ENCODE measurements at places on chromosomes 5 and 9.

GRCh38 chr9:129027685-129028191 lies 393 bp downstream of the SH3GLB2 start:
- no peak for DNase-seq

DNA sequence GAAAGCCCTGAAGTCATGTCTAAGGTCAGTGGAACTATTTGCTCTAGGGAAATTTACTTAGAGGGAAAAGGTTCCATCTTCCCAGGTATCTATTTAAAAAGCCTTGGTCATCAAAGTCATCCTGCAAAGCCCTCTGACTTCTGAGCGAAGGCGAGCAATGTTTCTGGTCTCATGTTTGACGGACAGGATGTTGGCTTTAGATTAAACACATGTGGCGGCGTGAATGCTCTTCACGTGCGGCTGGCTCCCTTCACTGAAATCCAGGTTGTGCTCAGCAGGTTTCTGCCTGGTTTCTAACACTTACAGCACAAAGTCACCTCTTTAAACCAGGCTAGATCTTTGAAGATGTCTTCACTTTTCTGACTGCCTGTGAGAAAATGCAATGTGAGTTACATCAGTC lies 5.7 kb upstream of the ZBTB34 start:
- DNase-seq, result no peak

- DNase-seq, result peak; percentile 13
These were observed 157.7 kb upstream of the POU5F2 start for GRCh38 chr5:93899026-93899600.

- no peak for DNase-seq
These were observed 3.3 kb downstream of the LARP1 start for GRCh38 chr5:154758493-154758892.

DNA sequence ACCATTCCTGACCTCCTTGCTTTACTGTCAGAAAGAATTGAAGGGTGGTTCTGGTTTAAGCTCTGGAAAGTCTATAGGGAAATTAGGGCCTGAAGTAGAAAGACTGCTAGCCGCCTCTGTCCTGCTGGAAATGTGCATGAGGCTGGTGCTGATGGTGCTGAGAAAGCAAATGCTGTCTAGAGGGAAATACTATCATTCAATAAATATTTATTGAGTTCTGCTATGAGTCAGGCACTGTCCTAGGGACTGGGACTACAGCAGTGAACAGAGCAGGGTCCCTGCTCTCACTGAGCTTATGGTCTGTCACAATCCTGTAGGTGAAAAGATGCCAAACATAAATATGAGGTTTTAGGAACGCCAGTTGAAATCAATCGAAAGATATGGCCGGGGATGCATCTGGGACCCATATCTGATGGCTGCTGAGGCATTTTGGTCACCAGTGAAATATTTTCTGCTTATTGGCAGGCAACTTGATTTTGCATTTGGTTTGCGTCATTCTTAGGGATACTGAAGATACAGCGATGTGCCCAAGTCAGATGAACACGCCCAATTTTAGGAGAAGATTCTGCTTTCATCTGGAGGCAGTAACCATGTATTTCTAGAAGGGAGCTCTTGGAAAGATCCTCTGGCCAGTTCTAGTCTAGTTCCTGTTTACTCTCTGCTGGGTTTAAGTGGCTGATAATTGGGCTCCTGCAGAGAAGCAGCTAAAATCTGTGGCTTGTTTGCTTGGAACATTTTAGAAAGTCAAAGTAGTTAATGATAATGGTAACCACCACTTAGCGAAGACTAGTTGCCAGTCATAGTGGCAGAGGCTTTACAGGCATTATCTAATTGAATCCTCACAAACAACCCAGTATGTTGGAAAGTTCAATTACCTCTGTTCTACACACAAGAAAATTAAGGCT lies 73.3 kb downstream of the INSYN2B start:
- no peak for DNase-seq

- no peak for DNase-seq
These were observed 9.9 kb upstream of the SHROOM1 start for GRCh38 chr5:132840313-132840712.

DNA sequence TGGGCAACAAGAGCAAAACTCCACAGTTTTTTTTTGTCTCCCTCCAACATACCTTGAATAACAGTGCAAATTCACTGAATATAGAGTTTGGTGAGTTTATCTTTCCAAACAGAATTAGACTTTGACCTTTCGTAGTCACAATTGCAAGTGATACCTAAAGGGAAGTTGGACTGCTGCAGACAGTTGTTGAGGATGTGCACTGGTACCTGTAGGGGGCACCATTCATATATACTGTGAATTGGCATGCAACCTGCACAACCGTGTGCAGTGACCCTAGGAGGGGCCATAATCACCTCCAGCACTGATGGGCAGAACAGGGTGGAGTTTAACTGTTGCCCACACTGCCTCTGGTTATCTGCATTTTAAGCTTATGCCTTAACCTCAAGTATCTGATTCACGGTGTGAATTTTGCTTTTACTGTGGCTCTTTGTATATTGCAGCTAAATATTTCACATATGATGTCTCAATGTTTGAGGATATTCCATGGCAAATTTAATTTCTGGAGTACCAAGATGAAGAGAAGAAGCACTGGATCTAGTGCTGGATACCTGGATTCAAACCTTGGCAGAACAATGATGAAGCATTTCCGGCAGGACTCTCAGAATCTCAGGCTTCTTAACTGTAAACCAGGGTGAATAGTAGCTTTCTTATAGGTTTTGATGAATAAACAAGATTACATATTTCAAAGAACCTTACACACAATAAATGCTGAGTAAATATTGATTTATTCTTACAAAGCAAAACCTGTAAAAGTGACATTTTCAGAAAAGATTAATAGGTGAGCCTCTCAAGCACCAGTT lies 144.3 kb downstream of the ACTBL2 start:
- peak; percentile 23 for DNase-seq

- no peak for DNase-seq
These were observed 91.2 kb downstream of the DCP2 start for GRCh38 chr5:113067635-113068344.

DNA sequence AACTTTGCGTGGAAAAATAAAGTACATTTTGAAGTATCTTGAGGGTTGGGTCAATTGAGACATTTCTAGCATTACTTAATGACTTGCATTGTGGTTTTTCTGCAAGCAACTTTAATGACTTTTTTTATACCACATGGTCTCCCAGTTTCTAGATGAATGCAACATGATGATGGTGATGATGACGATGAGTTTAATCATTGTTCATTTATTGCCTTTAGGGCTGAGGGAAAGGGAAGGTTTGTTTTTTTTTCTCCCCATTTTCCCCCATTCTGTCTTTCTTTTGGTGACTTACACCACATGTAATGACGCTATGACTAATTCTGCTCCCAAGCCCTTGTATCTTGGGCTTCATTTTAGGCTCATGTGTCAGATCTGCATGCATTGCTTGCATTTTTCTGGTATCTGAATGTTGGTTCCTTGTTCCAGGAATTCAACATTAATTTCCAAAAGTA lies 57.7 kb upstream of the NXNL2 start:
- DNase-seq, result no peak

GRCh38 chr5:54440456-54440893 lies 15.0 kb upstream of the HSPB3 start:
- no peak for DNase-seq

DNA sequence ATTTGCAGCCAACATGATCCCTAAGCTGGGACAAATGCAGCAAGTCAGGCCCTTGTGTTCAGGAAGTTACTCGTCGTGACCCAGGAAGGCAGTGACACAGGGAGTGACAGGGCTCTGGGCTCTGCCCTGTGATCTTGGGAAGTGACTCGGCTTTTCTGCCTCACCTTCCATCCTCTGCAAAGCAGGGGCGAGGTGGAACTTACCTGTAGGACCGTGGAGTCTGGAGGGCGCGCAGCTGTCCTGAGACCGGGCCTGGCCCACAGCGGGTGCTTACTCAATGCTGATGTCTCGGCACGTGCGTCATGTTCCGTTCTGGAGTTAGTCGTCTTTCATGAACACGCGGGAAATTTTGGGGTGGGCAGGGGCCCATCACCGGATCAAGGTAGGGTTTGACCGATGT lies 22.8 kb upstream of the LPCAT1 start:
- DNase-seq, result no peak

GRCh38 chr5:95237324-95237723 lies 47.6 kb downstream of the MCTP1 start:
- no peak for DNase-seq

DNA sequence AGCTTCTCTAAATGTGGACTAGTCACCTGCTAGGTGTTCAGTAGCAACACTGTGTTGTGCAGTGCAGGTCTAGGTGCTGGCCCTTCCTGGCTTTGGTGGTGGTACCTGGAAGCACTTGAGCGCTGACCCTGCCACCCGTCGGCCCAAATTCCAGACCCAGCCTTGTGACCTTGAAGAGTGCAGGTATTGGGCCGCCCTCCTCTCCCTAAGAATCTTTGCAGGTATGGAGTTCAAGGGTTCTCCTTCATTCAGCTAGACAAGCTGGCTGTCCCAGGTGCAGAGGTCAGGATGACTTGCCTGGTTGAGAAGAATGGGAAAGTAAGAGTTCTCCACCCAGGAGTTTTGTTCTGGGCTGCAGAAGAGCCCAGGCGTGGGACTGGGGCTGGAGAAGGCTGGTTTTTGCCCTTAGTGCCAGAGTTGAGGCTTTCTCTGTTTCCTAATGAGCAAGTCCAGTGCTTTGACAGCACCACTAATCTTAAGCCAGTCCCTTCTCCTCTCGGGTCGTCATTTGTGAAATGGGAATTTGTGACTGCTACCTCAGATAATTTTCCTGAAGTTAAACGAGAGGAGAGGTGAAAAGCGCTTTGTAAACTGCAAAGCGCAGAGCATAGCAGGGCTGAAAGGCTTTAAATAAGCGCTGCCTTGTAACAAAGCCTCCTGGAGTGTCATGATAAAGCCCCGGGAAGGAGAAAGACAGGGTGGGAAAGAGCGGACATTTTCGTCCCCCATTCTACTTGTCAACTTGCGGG lies 4.0 kb downstream of the FOXE1 start:
- no peak for DNase-seq

- peak; percentile 57 for DNase-seq
These were observed 100.4 kb downstream of the TRIM36 start for GRCh38 chr5:115069087-115069968.

- no peak for DNase-seq
These were observed 38.3 kb downstream of the LRSAM1 start for GRCh38 chr9:127489471-127490115.

GRCh38 chr9:1319436-1319835 lies 269.3 kb downstream of the DMRT2 start:
- no peak for DNase-seq

DNA sequence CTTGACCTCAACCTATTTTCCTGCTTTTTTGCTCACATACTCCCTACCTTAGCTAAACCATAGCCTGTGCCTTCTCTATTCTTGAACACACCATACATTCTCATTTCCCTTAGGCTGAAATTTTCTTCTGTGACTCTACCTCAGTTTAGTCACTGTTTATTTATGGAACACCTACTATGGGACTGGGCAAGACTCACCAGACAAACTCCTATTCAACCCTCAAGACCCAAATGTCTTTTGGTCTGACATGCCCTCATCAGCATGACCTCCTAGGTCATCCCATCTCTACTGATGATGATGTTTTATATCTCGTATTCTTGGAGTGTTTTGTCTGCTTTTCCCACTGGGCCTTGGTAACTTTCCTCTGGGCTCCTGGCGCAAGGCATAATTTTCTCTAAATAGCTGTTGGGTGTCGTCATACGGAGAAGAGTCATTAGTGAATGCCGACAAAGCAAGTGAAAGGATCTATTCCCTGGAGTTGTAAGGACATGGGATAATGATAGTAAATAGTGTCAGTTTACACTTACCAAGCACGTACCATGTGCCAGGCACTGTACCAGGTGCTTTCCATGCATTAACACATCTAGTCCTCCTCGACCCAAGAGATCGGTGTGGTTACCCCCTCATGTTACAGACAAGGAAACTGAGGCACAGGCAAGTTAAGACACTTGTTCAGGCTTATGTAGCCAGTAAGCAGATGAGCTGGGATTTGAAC lies 22.4 kb upstream of the PITX1 start:
- no peak for DNase-seq

GRCh38 chr9:34501889-34502425 lies 20.8 kb downstream of the ENHO start:
- DNase-seq, result peak; percentile 26

GRCh38 chr5:149141957-149142851 lies 911 bp downstream of the ABLIM3 start:
- DNase-seq, result peak; percentile 47

DNA sequence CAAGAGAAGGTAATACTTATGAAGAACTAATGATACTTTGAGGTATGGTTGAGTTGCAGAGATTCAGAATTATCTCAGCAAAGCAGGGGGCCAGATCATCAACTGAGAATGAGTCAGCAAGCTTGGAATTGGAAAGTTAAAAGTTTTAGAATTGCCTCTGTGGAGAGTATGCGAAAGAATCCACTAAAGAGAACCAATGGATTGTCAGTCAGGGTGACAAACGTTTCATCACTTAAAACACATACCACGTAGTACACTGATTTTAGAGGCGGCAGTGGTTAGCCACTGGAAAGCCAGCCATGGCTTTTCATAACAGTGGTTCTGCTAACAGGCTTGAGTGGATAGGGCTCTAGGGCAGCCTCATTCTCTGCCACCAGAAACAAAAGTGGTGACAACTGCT lies 30.7 kb downstream of the AOPEP start:
- no peak for DNase-seq

- DNase-seq, result no peak
These were observed 1276.9 kb upstream of the WWC1 start for GRCh38 chr5:167014401-167015056.

DNA sequence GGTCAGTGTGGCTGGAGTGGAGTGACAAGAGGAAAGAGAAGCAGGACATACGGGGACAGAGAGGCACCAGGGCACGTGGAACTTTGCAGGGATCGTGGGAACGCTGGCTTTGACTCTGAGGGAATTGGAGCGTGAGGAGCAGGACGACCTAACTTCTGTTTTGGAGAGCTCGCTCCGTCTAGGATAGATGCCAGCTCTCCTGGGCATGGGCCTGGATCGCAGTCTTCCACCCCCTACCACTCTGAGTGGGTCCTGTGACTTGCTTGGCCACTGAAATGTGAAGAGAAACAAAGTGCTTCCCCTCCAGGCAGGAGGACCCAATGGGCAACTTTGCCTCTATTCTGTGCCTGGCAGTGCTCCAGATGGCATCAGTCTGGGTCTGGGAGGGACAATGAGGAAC lies 8.7 kb upstream of the SH3PXD2B start:
- DNase-seq, result no peak

GRCh38 chr9:91746357-91746756 lies 203.7 kb downstream of the ROR2 start:
- no peak for DNase-seq

- no peak for DNase-seq
These were observed 230.5 kb upstream of the IZUMO3 start for GRCh38 chr9:24776226-24776625.

- DNase-seq, result no peak
These were observed 98.7 kb downstream of the ADCY2 start for GRCh38 chr5:7494481-7495130.

DNA sequence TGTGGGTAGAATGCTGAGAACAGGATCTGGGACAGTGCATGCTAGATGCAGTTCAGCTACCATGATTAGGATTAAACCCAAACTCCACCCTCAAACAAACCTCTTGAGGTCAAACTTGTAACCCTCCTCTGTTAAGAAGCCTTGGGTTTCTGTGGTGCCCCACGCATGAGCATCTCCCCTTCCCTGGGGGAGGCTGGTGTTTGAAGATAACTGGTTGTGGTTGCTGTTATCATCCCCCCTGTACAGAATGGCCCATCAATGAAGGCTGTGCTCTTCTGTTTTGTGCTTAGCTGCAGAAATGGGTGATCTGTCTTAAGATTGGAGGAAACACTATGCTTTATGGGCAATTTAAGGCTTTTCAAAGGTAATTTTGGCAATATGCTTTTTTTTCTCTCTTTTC lies 4.4 kb upstream of the DAB2IP start:
- no peak for DNase-seq

- DNase-seq, result no peak
These were observed 183.6 kb downstream of the EFNA5 start for GRCh38 chr5:107487056-107487542.
